ENCODE measurements at places on chromosomes 16 and 17. TPM values are rescaled to one million over a fixed set of nuclear protein-coding genes. Genes with fewer than 3 reads are reported as not detected.
A peak's percentile ranks its signal among the peaks of the same experiment; 100 is the strongest.

The WNT9B gene
- total RNA-seq: not detected

The ORC6 gene
- 60.7 TPM for total RNA-seq

The EPX gene
- not detected for total RNA-seq

The CCDC78 gene
- total RNA-seq: 6.5 TPM

The CACNA1H gene
- 0.35 TPM for total RNA-seq

DNA sequence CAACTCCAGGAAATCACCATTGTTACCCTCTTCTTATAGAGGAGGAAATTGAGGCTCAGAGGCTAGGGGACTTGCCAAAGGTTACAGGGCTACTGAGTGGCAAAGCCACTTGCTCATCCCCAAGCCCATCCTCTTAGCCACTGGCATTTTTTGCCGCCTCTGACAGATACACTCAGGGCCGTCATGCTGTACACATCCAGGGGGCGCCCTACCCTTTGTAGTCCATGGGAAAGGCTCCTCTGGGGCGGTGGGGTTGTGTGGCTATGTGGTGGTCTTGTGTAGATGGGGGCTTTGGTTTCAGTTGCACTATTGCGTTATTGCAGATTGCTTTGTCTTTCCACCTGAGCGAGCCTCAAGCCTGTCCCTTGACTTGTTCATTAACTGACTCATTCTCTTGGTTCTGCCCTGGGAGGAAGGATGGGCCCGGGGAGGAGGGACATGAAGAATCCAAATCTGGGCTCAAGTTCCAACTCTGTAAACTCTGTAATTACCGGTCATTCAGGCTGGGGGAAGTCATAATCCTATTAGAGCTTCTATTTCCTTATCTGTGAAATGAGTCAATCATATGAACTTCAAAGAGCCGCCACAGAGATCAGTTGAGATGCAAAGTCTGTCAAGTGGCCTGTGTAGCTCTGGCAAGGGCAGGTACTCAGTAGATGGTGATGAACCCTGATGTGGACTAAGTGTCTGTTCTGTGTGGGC, 2.8 kb downstream of the NOS2 start:
- no peaks in the 10 kb centered on the region for H3K36me3 ChIP-seq
- DNase-seq: no peak
- H3K27me3 ChIP-seq: peaks cover 37% of the 10 kb centered on the region
- H3K27ac ChIP-seq: no peak overlapping the region
- no peak overlapping the region for H3K4me3 ChIP-seq
- peaks cover 2% of the 10 kb centered on the region for H3K4me1 ChIP-seq

GRCh38 chr16:89864527-89864820, 8.9 kb upstream of the TCF25 start:
- DNase-seq: no peak
- no peak overlapping the region for H3K27ac ChIP-seq
- no peak overlapping the region for H3K4me3 ChIP-seq
- peaks cover 23% of the 10 kb centered on the region for H3K4me1 ChIP-seq
- H3K36me3 ChIP-seq: peaks cover 14% of the 10 kb centered on the region
- no peaks in the 10 kb centered on the region for H3K27me3 ChIP-seq

- no peak overlapping the region for H3K27ac ChIP-seq
- DNase-seq: no peak
- no peaks in the 10 kb centered on the region for H3K27me3 ChIP-seq
- no peak overlapping the region for H3K4me3 ChIP-seq
Observed at GRCh38 chr16:85619101-85619891, 6.2 kb downstream of the GSE1 start.

DNA sequence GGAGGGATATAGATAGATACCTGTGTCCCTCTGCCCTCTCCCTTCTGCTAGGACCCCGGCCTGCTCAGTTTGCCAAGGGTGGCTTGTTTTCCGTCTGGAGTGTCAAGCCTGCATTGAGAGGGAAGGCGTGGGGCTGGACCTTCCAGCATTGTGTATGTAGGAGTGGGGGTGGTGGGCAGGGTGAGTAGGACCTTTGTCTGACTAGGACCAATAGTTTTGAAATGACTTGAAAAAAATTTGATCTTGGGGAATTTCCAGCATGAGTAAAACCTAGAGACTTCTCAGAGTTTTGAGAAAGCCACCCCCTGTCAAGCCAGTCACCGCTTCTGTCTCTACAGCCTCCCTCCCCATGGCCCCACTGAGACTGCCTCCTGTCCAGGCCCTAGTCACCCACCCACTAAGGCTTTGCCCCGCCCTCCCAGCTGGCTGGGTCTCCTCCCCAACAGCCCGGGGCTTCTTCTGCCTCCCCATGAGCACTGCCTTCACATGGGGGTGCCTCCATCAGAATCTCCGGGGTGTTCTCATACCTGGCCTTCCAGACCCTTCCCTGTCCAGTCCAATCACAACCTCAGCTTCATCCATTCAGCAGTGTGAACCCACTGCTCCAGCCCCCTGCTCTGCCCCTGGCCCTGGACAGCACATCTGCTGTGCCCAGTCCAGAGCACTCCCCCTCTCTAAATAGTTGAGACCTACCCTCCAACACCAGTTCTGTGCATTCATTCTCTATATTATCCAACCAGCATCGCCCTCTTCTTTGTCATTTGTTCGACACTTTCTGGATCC, 207.0 kb downstream of the MSI2 start:
- DNase-seq: peak; percentile 87
- H3K27me3 ChIP-seq: no peaks in the 10 kb centered on the region
- peaks cover 65% of the 10 kb centered on the region for H3K4me1 ChIP-seq
- peak overlapping the region; percentile 84 for H3K27ac ChIP-seq
- H3K4me3 ChIP-seq: no peak overlapping the region

GRCh38 chr17:20989991-20990855, 52.6 kb downstream of the USP22 start:
- H3K36me3 ChIP-seq: no peaks in the 10 kb centered on the region
- H3K4me3 ChIP-seq: no peak overlapping the region
- no peaks in the 10 kb centered on the region for H3K27me3 ChIP-seq
- H3K27ac ChIP-seq: no peak overlapping the region
- DNase-seq: no peak

DNA sequence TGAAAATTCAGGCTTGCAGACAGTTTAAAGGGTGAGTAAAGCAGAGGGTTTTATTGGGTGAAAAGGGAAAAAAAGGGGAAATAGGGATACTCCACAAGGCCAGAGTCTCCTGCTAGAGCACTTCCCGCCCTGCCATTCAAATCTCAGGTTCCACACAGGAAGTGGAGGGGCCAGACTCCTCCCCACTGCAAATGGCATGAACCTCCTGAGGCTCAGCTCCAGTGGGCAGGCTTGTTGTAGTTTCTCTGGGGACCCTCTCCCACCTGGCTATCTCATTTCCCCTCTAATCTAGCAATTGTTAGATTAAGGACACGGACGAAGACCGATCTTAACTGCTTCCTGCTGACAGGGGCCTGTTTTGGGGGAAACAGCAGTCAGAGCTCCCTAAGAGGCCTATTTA, 43.4 kb downstream of the TAOK1 start:
- no peak overlapping the region for H3K27ac ChIP-seq
- H3K36me3 ChIP-seq: peaks cover 8% of the 10 kb centered on the region
- H3K4me3 ChIP-seq: no peak overlapping the region
- H3K27me3 ChIP-seq: no peaks in the 10 kb centered on the region
- no peak for DNase-seq

DNA sequence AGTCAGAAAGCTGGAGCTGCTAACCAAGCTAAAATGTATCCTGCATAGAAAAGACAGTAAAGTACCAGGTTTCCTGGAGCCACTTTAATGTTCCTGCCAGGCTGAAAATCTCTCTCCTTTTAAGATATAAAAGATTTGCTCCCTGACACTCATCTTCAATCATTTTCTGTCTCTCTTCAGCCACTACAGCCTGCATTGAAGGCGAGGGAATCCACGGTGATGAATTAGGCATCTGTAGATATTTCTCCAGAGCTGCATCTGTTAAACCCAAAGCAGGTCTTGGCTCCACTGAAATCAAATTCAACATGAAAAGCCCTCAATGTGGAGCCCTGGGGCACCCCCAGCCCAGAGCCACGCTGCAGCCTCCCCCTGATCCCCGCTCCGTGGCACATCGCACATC, 94.7 kb upstream of the CRHR1 start:
- no peak overlapping the region for H3K4me3 ChIP-seq
- H3K4me1 ChIP-seq: no peaks in the 10 kb centered on the region
- no peaks in the 10 kb centered on the region for H3K36me3 ChIP-seq

GRCh38 chr16:84048871-84049270, 6.3 kb upstream of the SLC38A8 start:
- DNase-seq: no peak
- H3K4me3 ChIP-seq: no peak overlapping the region
- H3K27me3 ChIP-seq: peaks cover 13% of the 10 kb centered on the region

- no peak for DNase-seq
- H3K36me3 ChIP-seq: no peaks in the 10 kb centered on the region
- H3K4me1 ChIP-seq: no peaks in the 10 kb centered on the region
- H3K27me3 ChIP-seq: no peaks in the 10 kb centered on the region
Observed at GRCh38 chr17:11557727-11558452, 40.4 kb upstream of the DNAH9 start.

DNA sequence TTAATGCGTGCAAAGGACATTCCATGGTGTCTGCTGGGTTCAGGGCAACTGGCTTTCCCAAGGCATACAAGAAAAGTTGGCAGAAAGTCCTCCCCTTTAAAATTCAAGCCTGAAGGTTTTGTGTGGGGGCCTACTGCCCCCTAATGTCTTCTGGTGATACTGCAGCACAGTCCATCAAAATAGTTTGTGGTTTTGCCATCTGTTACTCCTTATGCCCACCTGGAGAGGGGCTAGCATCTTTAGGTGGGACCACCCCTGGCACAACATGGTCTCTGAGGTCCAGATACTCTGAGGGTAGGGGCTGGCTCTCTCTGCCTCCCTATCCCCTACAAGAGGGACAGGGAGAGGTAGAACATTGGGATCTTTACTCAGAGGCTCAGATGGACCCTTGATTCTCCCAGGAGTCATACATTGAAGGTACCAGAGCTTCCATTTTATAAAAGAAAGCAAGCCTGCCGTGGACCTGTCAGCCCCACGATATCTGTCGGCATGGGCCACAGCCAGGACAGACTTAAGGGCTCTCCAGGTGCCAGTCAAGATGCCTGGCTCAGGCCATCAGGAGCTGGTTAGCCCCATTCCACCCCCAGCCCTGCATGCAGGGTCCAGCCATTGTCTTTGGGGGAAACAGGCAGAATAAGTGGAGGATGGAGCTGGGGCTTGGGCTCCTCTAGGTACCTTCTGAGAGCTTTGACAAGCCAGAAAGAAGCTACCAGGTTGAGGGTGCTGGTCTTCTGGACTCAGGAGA, 6.3 kb downstream of the ESRP2 start:
- peaks cover 6% of the 10 kb centered on the region for H3K36me3 ChIP-seq
- peak overlapping the region; percentile 69 for H3K27ac ChIP-seq
- no peak overlapping the region for H3K4me3 ChIP-seq
- H3K4me1 ChIP-seq: peaks cover 43% of the 10 kb centered on the region
- no peak for DNase-seq

GRCh38 chr17:42928714-42929496, 28.3 kb downstream of the G6PC1 start:
- no peak overlapping the region for H3K4me3 ChIP-seq
- H3K36me3 ChIP-seq: no peaks in the 10 kb centered on the region
- no peaks in the 10 kb centered on the region for H3K27me3 ChIP-seq
- peak overlapping the region; percentile 59 for H3K27ac ChIP-seq
- H3K4me1 ChIP-seq: peaks cover 11% of the 10 kb centered on the region

DNA sequence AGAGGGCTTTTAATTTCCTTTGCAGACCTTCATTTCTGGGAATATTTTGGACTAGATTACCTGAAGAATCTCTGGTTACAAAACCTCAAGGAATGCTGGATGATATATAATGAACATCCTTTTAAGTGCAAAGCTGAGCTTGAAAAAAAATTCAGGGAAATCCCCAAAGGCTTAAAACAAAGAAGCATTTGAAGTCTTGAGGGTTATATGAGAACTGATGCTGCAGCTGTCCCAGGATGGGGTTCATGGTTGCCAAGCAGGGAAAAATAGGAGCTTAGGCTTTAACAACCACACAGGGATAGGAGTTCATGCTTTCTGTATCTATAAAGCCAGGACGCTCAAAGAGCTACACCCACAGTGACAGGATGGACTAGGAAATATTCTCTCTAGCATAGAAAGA, 150.4 kb upstream of the IRX5 start:
- no peak overlapping the region for H3K27ac ChIP-seq
- no peaks in the 10 kb centered on the region for H3K4me1 ChIP-seq
- no peak for DNase-seq

DNA sequence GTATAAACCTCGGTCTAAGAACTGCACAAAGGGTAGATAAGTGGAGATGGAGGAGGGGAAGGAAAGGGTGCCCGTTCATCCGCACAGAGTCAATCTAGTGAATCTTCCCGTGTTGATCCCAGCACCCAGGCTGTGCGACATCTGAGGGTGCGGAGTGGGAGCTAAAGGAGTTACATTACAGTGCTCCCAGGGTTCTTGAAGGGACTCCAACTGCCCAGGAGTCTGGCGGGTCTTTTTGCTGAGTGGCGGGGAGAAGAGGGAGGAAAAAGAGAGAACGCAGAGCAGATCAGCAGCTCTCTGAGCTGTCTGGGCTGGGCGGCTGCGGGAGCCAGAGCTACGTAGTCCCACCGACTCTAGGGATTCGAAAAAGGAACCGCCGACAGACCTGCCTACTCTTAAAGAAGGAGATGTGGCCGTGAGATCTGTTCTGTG, 1.6 kb upstream of the CA10 start:
- H3K27ac ChIP-seq: no peak overlapping the region
- no peaks in the 10 kb centered on the region for H3K36me3 ChIP-seq
- peaks cover 5% of the 10 kb centered on the region for H3K4me1 ChIP-seq
- no peak overlapping the region for H3K4me3 ChIP-seq
- H3K27me3 ChIP-seq: peaks cover 57% of the 10 kb centered on the region
- DNase-seq: no peak

GRCh38 chr17:51890710-51891109, 267.8 kb downstream of the CA10 start:
- H3K36me3 ChIP-seq: no peaks in the 10 kb centered on the region
- no peaks in the 10 kb centered on the region for H3K27me3 ChIP-seq
- DNase-seq: no peak
- H3K27ac ChIP-seq: no peak overlapping the region
- no peak overlapping the region for H3K4me3 ChIP-seq
- no peaks in the 10 kb centered on the region for H3K4me1 ChIP-seq

- peak overlapping the region; percentile 76 for H3K27ac ChIP-seq
- no peak overlapping the region for H3K4me3 ChIP-seq
- no peak for DNase-seq
- peaks cover 12% of the 10 kb centered on the region for H3K4me1 ChIP-seq
Observed at GRCh38 chr16:18836702-18837101, 35.4 kb upstream of the ARL6IP1 start.

- H3K4me1 ChIP-seq: peaks cover 8% of the 10 kb centered on the region
- H3K36me3 ChIP-seq: peaks cover under 1% of the 10 kb centered on the region
- no peak overlapping the region for H3K4me3 ChIP-seq
- DNase-seq: no peak
Observed at GRCh38 chr17:4440690-4441686, 7.2 kb downstream of the SPNS3 start.

- H3K4me3 ChIP-seq: no peak overlapping the region
- H3K4me1 ChIP-seq: no peaks in the 10 kb centered on the region
- DNase-seq: no peak
- no peak overlapping the region for H3K27ac ChIP-seq
- H3K27me3 ChIP-seq: no peaks in the 10 kb centered on the region
- H3K36me3 ChIP-seq: peaks cover 10% of the 10 kb centered on the region
Observed at GRCh38 chr17:40019140-40019991, 4.1 kb downstream of the CSF3 start.
